ENCODE measurements at places on chromosomes 11 and 22. TPM values are rescaled to one million over a fixed set of nuclear protein-coding genes. Genes with fewer than 3 reads are reported as not detected.

- no peak overlapping the region for H3K4me3 ChIP-seq
- DNase-seq = no peak
- no peaks in the 10 kb centered on the region for H3K36me3 ChIP-seq
- H3K4me1 ChIP-seq = no peaks in the 10 kb centered on the region
- no peaks in the 10 kb centered on the region for H3K27me3 ChIP-seq
Measured at GRCh38 chr11:21119411-21119810, 450.0 kb downstream of the NELL1 start.

The GAB4 gene
- total RNA-seq = not detected

The FAM111B gene
- total RNA-seq = 0.27 TPM

GRCh38 chr11:69661413-69661715 is 13.8 kb downstream of the LTO1 start:
- no peaks in the 10 kb centered on the region for H3K4me1 ChIP-seq
- H3K36me3 ChIP-seq = peaks cover 16% of the 10 kb centered on the region
- no peak overlapping the region for H3K27ac ChIP-seq
- no peaks in the 10 kb centered on the region for H3K27me3 ChIP-seq
- no peak for DNase-seq
- H3K4me3 ChIP-seq = no peak overlapping the region

DNA sequence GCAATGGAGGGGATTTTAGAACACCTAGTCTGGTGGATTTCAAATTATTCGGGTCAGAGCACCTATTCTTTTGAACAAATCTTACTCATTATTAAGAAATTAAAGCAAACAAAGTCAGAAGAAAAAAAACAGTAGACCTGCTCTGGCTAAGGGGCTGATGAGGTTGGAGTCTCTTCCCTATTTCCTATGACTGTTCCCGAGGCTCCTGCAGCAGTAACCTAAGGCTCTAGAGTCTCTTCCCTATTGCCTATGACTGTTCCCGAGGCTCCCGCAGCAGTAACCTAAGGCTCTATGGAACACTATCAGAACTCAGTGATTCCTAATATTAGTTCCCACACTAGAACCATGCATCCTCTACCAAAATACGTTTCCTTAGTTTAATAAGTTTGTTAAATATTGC is 607.9 kb downstream of the NTM start:
- H3K27ac ChIP-seq = no peak overlapping the region
- H3K4me3 ChIP-seq = no peak overlapping the region
- no peaks in the 10 kb centered on the region for H3K4me1 ChIP-seq
- H3K27me3 ChIP-seq = no peaks in the 10 kb centered on the region

GRCh38 chr11:117822074-117823033 is 2.2 kb downstream of the FXYD2 start:
- no peaks in the 10 kb centered on the region for H3K27me3 ChIP-seq
- peaks cover 20% of the 10 kb centered on the region for H3K4me1 ChIP-seq
- no peaks in the 10 kb centered on the region for H3K36me3 ChIP-seq

DNA sequence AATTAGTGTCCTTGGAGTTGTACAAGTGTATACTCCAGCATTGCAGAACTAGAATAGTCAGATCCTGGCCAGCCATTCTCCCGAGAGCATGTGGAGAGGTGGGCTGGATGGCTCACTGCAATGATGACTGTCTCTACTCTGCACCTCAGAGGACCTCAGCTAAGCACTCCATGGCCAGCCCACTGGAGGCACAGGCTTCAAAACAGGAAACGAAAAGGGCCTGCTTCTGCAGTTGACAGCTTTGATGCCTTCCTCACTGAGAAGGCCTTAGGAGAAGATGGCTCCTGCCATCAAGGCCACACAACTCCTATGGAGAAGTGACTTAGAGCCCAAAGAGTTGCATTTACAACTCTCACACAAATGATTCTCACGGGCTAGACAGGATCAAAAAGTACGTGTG is 9.1 kb downstream of the POLD4 start:
- no peak for DNase-seq
- no peak overlapping the region for H3K27ac ChIP-seq
- no peak overlapping the region for H3K4me3 ChIP-seq
- no peaks in the 10 kb centered on the region for H3K4me1 ChIP-seq

The SIAE gene
- 3.5 TPM for total RNA-seq

GRCh38 chr11:126791991-126792390 is 208.6 kb downstream of the KIRREL3 start:
- H3K27ac ChIP-seq = no peak overlapping the region
- H3K4me1 ChIP-seq = no peaks in the 10 kb centered on the region
- no peak overlapping the region for H3K4me3 ChIP-seq

The ROBO4 gene
- total RNA-seq = 8.1 TPM

DNA sequence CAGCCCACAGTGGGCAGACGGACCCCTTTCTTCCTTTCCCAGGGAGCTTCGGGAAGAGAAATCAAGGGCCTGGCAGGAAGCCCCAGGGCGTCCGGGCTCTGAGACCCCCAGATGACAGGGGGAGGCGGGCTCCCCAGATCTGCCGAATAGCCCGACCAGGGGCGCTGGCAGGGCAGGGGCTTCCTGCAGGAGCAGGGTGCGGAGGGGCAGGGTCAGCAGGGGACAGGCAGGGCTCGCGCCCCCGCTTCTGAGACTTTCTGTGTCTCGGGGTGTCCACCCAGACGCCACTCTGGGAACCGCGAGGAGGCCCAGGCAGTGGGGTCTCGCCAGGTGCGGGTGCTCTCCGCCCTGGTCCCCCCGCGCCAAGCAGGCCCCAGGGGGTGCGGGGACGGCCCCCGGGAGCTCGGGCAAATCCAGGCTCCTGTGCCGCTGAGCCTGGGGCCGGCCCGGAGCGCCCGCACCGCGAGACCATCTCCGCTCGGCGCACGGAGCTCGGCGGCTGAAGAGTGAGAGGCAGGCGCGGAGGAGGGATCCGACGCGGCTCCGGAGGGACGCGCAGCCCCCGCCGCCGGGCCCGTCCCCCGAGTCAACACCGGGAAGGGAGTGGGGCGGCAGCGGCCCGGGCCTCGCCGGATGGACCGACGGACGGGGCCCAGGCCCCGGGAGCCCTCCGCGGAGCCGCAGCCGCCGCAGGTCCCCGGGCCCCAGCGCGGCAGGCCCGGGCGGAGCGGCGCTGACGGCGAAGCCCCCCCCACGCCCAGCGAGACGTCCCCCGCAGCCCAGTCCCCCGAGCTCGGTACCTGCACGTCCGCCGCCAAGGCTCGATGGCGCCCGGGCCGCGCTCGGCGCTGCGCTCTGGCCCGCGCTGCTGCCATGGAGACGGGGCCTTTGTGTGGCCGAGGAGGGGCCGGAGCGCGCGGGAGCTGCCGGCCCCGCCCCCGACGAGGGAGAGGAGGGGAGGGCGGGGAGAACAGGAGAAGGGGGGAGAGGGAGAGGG is at the start of gene PLXNB2:
PLXNB2 (minus strand) TSS at position 894 of the 997 bp plus-strand sequence. CDS start 17,062 bp downstream, outside the sequence.
- H3K4me3 ChIP-seq = peak within 1 kb of the TSS; percentile 81
- peak within 1 kb of the TSS; percentile 96 for H3K27ac ChIP-seq
- DNase-seq = peak; percentile 93
- H3K27me3 ChIP-seq = no peaks in the 10 kb centered on the region

GRCh38 chr11:93697611-93698010 is 36.1 kb downstream of the CEP295 start:
- DNase-seq = no peak
- peaks cover 19% of the 10 kb centered on the region for H3K36me3 ChIP-seq

DNA sequence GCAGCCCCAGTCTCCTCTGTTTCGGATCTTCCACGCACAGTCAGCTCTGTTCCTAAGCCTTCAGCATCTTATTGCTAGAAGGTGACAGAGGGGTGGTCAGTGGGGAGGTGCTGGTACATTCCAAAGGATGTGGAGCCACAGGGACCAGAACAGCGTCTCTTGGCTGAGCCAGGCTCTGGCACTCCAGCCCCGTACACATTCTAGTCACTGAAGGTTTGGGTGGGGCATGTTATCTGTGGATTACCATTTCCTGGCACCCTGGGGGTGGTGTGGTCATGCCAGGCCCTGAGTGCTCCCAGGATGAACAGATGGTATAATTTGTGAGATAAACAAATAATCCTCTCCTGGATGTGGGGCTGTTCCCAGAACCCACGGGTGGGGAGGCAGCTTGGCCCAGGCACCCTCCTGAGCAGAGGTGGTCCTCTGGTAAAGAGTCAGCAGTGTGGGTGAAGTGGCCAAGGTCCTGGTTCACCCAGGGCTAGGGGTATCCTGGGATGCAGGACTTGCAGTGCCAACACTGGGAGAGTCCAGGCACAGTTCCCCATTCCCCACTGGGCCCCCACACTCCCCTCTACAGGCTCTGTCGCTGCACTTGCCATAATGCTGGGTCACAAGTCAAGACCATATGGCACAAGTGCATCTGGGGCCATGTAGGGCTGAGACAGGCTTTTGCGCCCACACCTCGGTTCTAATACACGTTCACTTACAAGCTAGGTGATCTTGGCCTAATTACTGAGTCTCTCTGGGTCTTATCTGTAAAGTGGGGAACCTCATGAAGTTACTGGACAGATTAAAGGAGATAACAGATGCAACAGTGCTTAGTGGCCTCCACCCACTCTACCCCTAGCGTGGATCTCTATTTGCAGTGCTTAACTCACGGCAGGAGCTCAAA is 33.0 kb downstream of the DKK3 start:
- DNase-seq = no peak
- peak overlapping the region; percentile 86 for H3K27ac ChIP-seq

- H3K36me3 ChIP-seq = no peaks in the 10 kb centered on the region
- H3K27ac ChIP-seq = no peak overlapping the region
- H3K4me3 ChIP-seq = no peak overlapping the region
- no peaks in the 10 kb centered on the region for H3K27me3 ChIP-seq
- H3K4me1 ChIP-seq = no peaks in the 10 kb centered on the region
- no peak for DNase-seq
Measured at GRCh38 chr11:70860888-70861287, 391.5 kb downstream of the SHANK2 start.

DNA sequence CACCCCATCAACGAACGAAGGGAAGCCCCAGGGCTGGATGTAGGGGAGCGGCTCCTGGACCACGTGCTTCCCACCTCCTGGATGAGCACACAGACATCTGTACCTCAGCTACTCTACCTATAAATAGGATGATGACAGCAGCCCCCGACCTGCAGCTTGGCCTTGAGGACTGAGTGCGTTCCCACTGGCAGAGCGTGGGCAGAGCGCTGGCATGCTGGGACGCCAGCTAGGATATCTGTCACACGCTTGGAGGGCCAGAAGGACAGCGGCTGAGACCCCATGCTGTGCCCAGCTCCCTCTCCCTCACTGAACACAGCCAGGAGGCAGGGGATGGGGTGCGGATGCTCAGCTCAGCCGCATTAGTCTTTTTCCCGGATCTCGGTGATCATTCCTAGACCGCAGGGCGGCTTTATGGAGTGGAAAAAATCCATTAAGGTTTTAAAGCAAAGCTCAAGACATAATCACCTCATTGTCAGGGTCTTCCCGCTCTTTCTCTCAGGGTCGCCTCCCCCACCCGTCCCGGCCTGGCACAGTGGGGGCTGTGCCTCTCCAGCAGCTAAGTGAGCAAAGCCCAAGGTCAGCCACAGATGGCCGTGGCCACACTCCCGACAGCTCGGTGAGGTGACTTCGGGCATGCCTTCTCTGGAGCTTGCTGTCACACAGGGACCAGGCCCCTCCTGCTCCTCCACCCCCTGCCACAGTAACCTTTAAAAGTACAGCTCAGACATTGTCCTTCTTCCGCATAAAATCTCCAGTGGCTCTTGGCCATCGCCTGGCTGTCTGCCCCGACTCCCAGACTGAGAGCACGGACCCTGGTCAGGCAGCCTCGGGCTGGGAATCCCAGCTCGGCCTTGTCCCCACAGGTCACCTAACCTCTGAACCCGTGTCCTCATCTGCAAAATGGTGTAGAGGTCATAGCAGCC is 69.6 kb upstream of the SHISAL1 start:
- H3K36me3 ChIP-seq = no peaks in the 10 kb centered on the region
- no peak overlapping the region for H3K27ac ChIP-seq
- H3K4me3 ChIP-seq = no peak overlapping the region
- H3K4me1 ChIP-seq = no peaks in the 10 kb centered on the region

- H3K4me3 ChIP-seq = no peak overlapping the region
- no peaks in the 10 kb centered on the region for H3K27me3 ChIP-seq
- no peaks in the 10 kb centered on the region for H3K36me3 ChIP-seq
- DNase-seq = no peak
- H3K4me1 ChIP-seq = no peaks in the 10 kb centered on the region
Measured at GRCh38 chr11:44421090-44421675, 111.2 kb upstream of the ALX4 start.

The LIN7C gene
- total RNA-seq = 52.4 TPM

The MYBPC3 gene
- total RNA-seq = not detected

GRCh38 chr11:111557425-111558111 is 17.0 kb downstream of the LAYN start:
- peak overlapping the region; percentile 86 for H3K27ac ChIP-seq
- no peak for DNase-seq
- no peak overlapping the region for H3K4me3 ChIP-seq
- H3K27me3 ChIP-seq = no peaks in the 10 kb centered on the region
- H3K4me1 ChIP-seq = peaks cover 20% of the 10 kb centered on the region

DNA sequence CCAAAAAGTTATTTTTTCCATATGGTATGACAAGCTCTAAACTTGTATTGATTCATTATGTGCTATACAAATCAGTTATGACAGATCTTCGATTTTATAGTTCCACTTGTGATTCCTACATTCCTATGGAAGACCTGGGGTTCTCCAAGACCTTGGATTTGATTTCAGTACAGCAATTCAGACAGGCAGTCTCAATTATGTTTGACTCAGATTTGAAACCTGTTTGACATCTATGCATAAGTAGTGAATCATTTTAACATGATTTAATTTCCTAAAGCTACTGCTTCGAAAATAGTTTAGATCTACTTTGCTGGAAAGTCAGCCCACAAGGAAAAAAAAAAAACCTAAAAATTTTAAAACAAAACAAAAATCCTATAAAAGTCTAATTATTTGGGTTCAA is 820.4 kb downstream of the LUZP2 start:
- H3K4me3 ChIP-seq = no peak overlapping the region
- H3K27me3 ChIP-seq = no peaks in the 10 kb centered on the region
- H3K4me1 ChIP-seq = no peaks in the 10 kb centered on the region

GRCh38 chr22:38302906-38303305 is 14.3 kb downstream of the CSNK1E start:
- peaks cover 38% of the 10 kb centered on the region for H3K4me1 ChIP-seq
- H3K27ac ChIP-seq = no peak overlapping the region
- H3K27me3 ChIP-seq = no peaks in the 10 kb centered on the region
- no peak for DNase-seq
- peaks cover 52% of the 10 kb centered on the region for H3K36me3 ChIP-seq

The NRXN2 gene
- 8.4 TPM for total RNA-seq

The PIH1D2 gene
- 3.9 TPM for total RNA-seq

The OR56A5 gene
- total RNA-seq = not detected

DNA sequence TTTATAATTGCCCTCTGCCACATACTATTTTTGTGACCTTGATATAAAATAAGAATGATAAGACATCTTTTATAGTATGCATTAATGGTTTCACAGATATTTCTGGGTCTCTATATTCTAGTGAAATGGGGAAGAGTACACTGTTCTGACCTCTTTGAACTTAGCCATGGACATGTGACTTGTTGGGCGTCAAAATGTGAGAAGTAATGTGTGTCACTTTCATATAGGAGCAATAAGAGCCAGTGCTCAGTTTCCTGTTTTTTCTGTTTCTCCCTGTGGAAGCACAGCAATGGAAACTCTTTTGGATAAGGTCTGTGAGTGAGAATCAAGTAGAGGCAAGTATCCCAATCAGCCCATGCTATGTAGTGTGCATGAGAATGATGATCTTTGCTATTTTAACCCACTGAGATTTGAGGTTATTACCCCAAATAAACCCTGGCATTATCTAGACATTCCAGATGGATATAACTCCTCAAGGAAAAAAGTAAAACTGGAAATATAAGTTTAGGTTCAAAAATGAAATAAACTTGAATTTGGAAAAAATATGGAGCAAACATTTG is 60.7 kb downstream of the RAB38 start:
- H3K27me3 ChIP-seq = no peaks in the 10 kb centered on the region
- H3K4me3 ChIP-seq = no peak overlapping the region
- no peaks in the 10 kb centered on the region for H3K4me1 ChIP-seq
- no peak for DNase-seq

The NECTIN1 gene
- total RNA-seq = 0.16 TPM

GRCh38 chr11:11973361-11973800 is 35.0 kb downstream of the DKK3 start:
- no peak overlapping the region for H3K4me3 ChIP-seq
- H3K27me3 ChIP-seq = no peaks in the 10 kb centered on the region

The TRIM49 gene
- not detected for total RNA-seq

All from sigmoid colon (tissue), 7 donors.